ENCODE measurements at places on chromosomes 7 and 10. TPM values are rescaled to one million over a fixed set of nuclear protein-coding genes. Genes with fewer than 3 reads are reported as not detected.

- no peaks in the 10 kb centered on the region for H3K27me3 ChIP-seq
- no peak overlapping the region for H3K27ac ChIP-seq
- H3K36me3 ChIP-seq, result no peaks in the 10 kb centered on the region
- H3K4me3 ChIP-seq, result no peak overlapping the region
These were observed 53.5 kb downstream of the NRF1 start for GRCh38 chr7:129665013-129665401.

CISD1 gene
- 57.9 TPM for total RNA-seq

ARHGEF5 gene
- 83.6 TPM for total RNA-seq

- no peaks in the 10 kb centered on the region for H3K27me3 ChIP-seq
- H3K36me3 ChIP-seq, result no peaks in the 10 kb centered on the region
- peaks cover 13% of the 10 kb centered on the region for H3K4me1 ChIP-seq
These were observed 145.8 kb upstream of the ANK3 start for GRCh38 chr10:60535427-60535826.

DNA sequence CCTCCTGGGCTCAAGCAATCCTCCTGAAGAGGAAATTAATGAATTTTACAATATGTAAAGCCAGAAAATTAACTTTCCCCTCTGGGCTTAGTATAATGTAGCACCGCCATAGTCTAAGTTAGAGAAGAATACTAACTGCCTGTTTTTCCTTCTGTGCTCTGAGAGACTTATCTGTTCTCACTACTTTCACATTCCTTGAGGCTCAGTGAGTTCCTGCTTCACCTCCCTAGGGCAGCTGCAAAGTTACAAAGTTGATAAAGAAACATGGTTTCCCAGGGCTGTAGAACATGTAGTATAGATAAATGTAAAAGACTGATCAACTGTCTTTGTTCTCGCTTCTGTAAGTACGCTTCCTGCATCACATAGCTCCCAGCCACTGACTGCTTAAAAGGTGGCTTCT lies 16.0 kb upstream of the OLAH start:
- H3K27me3 ChIP-seq, result no peaks in the 10 kb centered on the region
- no peak overlapping the region for H3K4me3 ChIP-seq
- H3K27ac ChIP-seq, result no peak overlapping the region
